PC-9 (cell line): ENCODE measurements at places on chromosomes 6 and 20. TPM values are rescaled to one million over a fixed set of nuclear protein-coding genes. Genes with fewer than 3 reads are reported as not detected.

DNA sequence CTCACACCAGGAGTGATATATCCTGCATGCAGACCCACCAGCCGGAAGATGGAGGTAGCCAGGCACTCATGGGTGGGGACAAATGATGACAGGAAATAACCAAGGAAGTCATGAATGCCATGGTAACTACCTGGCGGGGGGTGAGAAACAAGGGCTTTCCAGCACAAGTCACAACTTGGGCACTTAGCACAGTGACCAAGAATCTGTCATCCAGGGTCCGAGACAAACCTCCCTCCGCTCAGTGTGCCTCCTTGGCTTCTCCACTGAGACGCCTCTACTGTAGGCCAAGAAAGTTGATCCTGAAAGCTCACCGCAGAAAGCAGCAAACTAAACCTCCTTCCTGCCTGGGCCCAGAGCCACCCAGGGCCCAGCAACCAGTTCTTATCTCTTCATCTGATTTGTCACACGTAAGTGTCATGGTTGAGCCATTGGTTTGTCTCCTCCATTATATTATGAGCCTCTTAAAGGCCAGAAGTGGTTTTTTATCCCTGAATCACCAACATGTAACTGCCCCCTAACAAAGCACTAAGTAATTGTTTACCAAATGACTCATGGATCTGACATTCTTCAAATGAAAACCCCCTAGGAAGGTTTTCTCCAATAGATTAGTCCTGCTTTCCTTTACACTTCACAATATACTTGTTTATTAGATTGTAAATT lies 84.3 kb upstream of the TAB2 start:
- peak; percentile 61 for DNase-seq

DNA sequence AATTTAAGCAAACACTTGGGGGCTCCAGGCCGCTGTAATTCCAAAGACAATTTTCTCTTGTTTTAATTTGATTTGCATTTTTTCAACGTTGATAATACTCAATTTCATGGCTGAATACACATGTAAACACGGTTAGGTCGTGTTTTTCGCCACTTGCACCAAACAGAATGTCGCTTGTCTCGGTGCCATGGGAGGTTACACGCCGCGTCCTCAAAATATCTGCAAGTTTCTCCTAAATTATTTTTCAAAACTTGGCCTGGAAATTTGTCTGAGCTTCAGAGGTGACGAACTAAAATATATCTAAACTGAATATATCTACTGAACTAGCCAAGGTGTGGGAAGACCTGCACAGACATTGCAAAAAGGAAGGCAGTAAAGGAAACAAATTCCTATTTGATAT lies 15.0 kb downstream of the FOXA2 start:
- no peak for DNase-seq

NRN1 gene
- total RNA-seq = not detected in 2 replicates

DNA sequence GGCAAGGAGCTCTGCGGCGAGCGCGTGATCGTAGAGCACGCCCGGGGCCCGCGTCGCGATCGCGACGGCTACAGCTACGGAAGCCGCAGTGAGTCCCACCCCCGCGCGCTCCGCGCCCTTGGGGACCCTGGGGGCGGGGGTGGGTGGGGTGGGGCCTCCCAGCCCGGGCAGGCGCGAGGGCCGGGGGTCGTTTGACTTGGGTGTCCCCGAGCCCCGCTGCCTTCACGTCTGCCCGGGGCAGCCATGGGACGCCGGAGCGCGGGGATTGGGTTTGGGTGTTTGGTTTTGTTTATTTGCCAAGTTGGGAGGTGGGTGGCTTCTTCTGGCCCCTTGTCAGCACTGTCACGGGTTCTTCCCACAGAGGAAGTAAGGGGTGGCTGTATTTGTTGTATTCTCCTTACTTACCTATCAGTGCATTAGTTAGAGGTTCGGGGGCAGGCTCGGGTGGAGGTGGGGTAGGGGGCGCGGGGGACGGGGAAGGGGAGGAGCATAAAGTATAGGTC lies 777 bp downstream of the SRSF6 start:
- no peak for DNase-seq

DNA sequence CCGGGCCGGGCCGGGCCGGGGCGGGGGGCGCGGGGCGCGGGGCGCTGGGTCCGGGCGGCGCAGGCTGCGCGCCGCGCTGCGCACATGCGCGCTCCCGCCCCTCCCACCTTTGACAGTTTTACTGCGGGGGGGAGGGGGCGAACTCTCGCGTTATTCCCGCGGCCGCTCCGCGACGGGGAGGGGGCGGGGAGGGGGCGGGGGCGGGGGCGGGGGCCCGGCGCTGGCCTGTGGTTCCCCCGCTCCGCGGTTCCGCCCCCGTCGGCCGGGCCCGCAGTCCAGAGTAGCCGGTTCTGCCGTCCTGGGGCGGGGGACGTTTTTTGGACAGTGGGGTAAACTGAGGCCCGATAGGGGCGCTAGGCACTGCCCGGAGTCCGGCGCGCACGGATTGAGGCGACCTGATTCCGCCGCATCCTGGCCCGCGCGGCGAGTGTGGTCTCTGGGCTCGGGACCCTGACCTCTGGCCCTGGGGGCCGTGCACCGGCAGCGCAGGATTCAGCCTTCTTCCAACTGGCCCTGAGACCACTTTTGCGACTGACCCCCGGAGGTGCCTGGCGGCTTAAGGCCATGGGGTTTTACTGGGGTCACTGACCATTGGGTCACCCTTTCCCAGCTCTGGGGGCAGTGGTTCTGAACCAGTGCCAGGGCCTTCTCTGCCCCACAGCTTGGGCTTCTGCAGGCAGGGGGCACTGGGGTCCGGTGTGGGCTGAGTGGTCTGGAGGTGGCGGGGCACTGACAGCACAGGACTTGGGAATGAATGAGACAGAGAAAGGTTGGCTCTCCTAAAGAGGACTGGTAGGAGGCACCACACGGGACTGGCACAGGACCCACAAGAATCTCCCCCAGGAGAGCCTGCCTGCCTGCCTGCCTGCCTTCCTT lies at the start of gene ZNF512B:
TSS of gene ZNF512B (minus strand) at position 93 of the 876 bp plus-strand sequence. CDS start 1,980 bp downstream, outside the sequence.
- DNase-seq = peak; percentile 75

DNA sequence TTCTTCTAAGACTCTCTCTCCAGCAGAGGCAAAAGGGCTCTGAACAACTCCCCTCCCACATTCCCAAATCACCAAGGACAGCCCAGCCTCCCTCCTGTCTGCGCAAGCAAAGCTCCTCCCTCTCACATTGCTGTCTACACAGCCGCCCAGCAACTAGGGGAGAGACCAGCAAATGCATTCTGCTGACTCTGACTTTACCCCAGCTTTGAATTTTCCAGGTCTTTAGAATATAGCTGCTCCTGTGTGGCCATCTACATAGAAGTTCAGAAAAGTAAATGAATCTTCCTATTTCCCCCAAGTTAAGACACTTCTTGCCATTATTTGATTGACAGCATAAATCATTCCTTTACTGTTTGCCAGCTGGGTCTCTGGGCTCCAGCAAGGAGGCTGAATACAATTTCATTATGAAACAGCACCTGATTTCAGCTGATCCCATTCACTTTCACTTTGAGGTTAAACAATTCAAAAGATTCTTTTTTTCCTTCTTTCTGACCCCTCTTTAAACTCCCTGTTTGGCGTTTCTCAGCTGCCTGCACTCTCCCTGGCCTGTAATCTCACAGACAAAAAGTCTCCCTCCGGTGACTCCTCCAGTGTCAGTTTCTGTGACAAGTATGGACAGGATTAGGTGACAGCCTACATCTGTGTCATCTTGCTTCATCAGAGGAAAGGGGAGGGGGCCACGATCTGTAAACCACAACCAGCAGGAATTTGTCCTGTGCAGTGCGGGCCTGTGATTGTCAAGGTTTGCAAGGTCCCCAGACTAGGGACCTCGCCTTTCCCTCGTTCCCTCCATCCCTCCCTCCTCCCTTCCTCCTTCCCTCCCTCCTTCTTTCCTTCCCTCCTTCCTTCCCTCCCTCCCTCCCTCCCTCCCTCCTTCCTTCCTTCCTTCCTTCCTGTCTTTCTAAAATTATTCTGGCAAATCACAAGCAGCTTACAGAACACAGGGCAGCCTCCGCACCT lies 205.6 kb upstream of the RIN2 start:
- no peak for DNase-seq

- no peak for DNase-seq
Measured at GRCh38 chr6:99308788-99309187, 40.7 kb downstream of the FAXC start.

GINS1 gene
- 26.6 and 27.8 TPM in 2 replicates for total RNA-seq

PLCB1 gene
- not detected in 2 replicates for total RNA-seq

STK35 gene
- 36.7 and 38.4 TPM in 2 replicates for total RNA-seq

C6orf58 gene
- not detected in 2 replicates for total RNA-seq

LINC00237 gene
- total RNA-seq = not detected in 2 replicates

GRCh38 chr6:135479601-135480000 lies 17.9 kb downstream of the AHI1 start:
- no peak for DNase-seq

OXT gene
- total RNA-seq = not detected in 2 replicates

DNA sequence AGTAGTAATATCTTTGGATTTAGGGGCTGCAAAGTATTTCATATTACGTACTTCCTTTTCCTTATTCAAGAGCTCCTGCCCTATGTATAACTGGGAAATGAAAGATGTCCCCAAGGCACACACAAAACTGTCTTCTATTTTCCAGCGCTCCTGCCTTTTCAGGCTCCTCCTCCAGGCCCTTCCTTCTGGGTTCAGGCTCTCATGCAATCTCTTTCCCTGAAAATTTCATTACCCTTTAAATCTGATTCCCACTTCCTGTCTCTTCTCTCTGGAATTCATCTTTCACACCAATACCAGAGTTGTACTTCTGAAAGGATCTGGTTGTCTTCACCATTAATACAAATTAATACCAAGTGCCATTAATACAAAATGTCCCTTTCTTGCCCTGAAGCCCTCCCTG lies 181.6 kb downstream of the UTRN start:
- no peak for DNase-seq

DNA sequence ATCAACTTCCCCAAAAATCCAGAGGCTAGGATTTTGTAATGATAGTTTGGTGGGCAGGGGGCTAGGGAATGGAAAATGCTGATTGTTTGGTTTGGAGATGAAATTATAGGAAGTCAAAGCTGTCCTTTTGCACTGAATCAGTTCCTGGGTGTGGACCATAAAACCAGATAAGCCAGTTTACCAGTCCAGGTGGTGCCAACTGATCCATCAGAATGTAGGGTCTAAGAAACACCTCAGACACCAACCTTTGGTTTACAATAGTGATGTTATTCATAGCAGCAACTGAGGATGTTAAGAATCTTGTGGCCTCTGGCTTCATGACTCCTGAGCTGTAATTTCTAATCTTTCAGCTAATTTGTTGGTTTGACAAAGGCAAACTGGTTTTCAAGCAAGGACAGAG lies 496.6 kb upstream of the EPHA7 start:
- no peak for DNase-seq
